ENCODE measurements at places on chromosomes 4 and X. TPM values are rescaled to one million over a fixed set of nuclear protein-coding genes. Genes with fewer than 3 reads are reported as not detected.

The MTHFD2L gene
- total RNA-seq, result 9.3 TPM

The VSIG4 gene
- total RNA-seq, result not detected

The USP17L21 gene
- total RNA-seq, result not detected

The NEIL3 gene
- total RNA-seq, result 10.9 TPM

The JAKMIP1 gene
- 12.5 TPM for total RNA-seq

The CLGN gene
- total RNA-seq, result not detected

The ETDA gene
- total RNA-seq, result not detected

The ADH1A gene
- not detected for total RNA-seq

The DDX53 gene
- total RNA-seq, result not detected

The SPACA5 gene
- total RNA-seq, result not detected

The HTRA3 gene
- not detected for total RNA-seq

The TBX22 gene
- total RNA-seq, result not detected

The GLRA3 gene
- total RNA-seq, result not detected

The ETNPPL gene
- not detected for total RNA-seq

The GRIA2 gene
- not detected for total RNA-seq

The MAGEA8 gene
- not detected for total RNA-seq

The GSX2 gene
- not detected for total RNA-seq

The BMPR1B gene
- not detected for total RNA-seq

The PABPC1L2A gene
- not detected for total RNA-seq

The VCX2 gene
- not detected for total RNA-seq

The YY2 gene
- 2.0 TPM for total RNA-seq

The S100P gene
- total RNA-seq, result 4.3 TPM

The NEUROG2 gene
- total RNA-seq, result not detected

The ADAMTS3 gene
- not detected for total RNA-seq

The RPL39 gene
- total RNA-seq, result 2,309 TPM

The GPM6B gene
- not detected for total RNA-seq

The SATL1 gene
- total RNA-seq, result not detected

The PPARGC1A gene
- not detected for total RNA-seq

The TRMT2B gene
- total RNA-seq, result 17.1 TPM

The CTAG2 gene
- total RNA-seq, result 46.5 TPM

The ARSJ gene
- total RNA-seq, result not detected

The DCAF12L2 gene
- total RNA-seq, result not detected

The ARHGAP4 gene
- 112 TPM for total RNA-seq

The IRS4 gene
- not detected for total RNA-seq

The TSPAN5 gene
- 21.0 TPM for total RNA-seq

The PDE5A gene
- 0.21 TPM for total RNA-seq

The IDUA gene
- 11.5 TPM for total RNA-seq

The FMR1NB gene
- total RNA-seq, result not detected

The CYTL1 gene
- total RNA-seq, result not detected

All from activated CD8-positive, alpha-beta memory T cell treated with anti-CD3 and anti-CD28 coated beads for 36 hours (primary cell).